ENCODE measurements at places on chromosomes 4 and X. TPM values are rescaled to one million over a fixed set of nuclear protein-coding genes. Genes with fewer than 3 reads are reported as not detected.

Gene FMR1
- total RNA-seq = 33.6 TPM

Gene POU3F4
- not detected for total RNA-seq

Gene ZCCHC12
- total RNA-seq = 0.12 TPM

Gene PCDH19
- 0.12 TPM for total RNA-seq

Gene EGFL6
- not detected for total RNA-seq

Gene HS6ST2
- 0.25 TPM for total RNA-seq

Gene CHST7
- total RNA-seq = 8.7 TPM

Gene SPANXA2
- total RNA-seq = not detected

Gene MRFAP1L1
- total RNA-seq = 59.2 TPM

Gene HMX1
- total RNA-seq = not detected

Gene GLRB
- 18.9 TPM for total RNA-seq

Gene FAM9C
- 0.12 TPM for total RNA-seq

Gene MTNR1A
- total RNA-seq = not detected

Gene ASMT
- not detected for total RNA-seq

Gene MFAP3L
- total RNA-seq = 2.6 TPM

Gene SPANXB1
- total RNA-seq = not detected

Gene C4orf46
- total RNA-seq = 9.4 TPM

Gene SPANXC
- not detected for total RNA-seq

Gene GPR50
- not detected for total RNA-seq

Gene RAB28
- total RNA-seq = 20.7 TPM

Gene RNF150
- 1.3 TPM for total RNA-seq

Gene CT45A5
- not detected for total RNA-seq

Gene TMEM271
- total RNA-seq = not detected

Gene TRMT2B
- 14.9 TPM for total RNA-seq

Gene HDAC6
- total RNA-seq = 30.6 TPM

Gene PARM1
- total RNA-seq = 0.66 TPM

All from uterine smooth muscle cell (primary cell).